Activated CD4-positive, alpha-beta T cell treated with anti-CD3 and anti-CD28 coated beads, Interleukin-2, amount 10 ng/mL, durations not matched to agents 7 days and 5 days (primary cell): ENCODE measurements at places on chromosomes 7 and 10.

GRCh38 chr10:59387951-59388670 lies 25.8 kb upstream of the FAM13C start:
- no peak for DNase-seq

DNA sequence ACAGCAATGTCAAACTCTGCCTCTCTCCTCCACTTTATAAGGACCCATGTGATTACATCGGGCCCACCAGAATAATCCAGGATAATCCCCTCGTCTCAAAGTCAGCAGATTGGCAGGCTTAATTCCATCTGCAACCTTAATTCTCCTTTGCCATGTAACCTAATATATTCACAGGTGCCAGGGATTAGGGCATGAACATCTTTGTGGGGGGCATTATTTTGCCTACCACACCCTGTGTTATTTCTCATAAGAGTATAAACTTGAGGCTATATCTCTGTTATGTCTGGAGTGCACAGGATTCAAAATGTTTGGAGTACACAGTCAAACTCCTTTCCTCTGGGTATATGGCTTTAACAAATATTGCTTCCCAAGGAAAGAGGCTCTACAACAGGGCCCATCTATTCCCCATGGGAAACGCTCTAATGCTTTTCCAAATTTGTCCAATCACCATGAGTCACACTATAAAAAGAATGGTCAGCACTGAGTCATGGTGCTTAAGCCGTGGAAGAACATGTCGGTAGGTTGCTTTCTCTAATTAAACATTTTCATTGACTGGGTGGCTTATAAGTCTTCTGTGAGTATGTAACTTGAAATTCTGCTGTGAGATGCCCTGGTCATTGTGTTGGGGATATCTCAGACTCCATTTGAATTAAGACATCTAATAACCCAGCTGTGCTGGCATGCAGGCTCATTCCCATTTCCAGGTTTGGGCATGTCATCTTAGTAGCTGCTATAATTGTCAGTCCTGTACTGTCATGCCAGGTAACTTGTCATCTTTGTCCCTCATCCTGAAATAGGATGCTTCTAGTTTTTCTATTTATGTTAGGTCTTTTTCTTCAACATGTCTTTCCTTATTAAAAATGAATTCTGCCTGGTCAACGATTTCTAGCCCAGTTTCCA lies 11.5 kb upstream of the AKR1B10 start:
- no peak for DNase-seq

- DNase-seq, result no peak
Measured at GRCh38 chr7:20329389-20330238, 1.1 kb upstream of the ITGB8 start.

GRCh38 chr7:142482891-142483658 lies 225.2 kb upstream of the PRSS58 start:
- peak; percentile 66 for DNase-seq

- no peak for DNase-seq
Measured at GRCh38 chr10:1686491-1686749, 50.9 kb downstream of the ADARB2 start.

DNA sequence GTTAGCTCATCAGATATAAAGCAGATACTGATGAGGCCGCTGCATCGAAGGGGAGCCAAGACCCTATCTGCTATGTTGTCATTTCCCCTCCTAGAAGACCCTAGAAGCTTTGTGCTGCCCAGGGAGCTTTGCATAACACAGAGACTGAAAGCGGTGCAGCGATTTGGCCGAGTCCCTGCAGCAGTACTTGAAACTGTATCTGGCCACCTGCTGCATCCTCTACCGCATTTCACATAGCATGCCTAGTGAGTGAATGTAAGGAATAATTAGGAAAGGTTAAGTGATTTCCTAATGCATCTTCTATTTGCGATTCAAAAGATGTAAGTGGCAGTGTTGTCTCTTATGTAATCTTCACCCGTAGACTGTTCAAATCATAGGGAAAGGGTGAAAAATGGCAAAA lies 106.7 kb downstream of the LRMDA start:
- DNase-seq, result no peak

DNA sequence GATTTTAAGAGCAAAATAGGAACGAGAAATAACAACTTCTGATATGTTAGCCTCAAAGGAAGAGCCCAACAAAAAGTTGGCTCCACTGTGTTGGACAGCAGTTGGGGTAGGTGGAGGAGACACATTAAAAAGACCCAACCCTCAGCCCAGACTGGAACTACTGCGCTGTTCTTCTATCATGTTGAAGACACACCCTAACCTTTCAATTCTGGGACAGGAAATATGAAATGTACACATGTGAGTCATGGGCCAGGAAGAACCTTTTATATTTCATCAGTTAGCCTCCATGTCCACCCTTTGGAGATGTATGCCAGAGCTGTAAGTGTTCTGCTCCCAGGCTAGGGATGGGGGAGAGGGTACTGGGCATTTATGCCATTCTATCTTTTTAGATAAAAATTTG lies 22.1 kb downstream of the CLDN12 start:
- DNase-seq, result no peak

DNA sequence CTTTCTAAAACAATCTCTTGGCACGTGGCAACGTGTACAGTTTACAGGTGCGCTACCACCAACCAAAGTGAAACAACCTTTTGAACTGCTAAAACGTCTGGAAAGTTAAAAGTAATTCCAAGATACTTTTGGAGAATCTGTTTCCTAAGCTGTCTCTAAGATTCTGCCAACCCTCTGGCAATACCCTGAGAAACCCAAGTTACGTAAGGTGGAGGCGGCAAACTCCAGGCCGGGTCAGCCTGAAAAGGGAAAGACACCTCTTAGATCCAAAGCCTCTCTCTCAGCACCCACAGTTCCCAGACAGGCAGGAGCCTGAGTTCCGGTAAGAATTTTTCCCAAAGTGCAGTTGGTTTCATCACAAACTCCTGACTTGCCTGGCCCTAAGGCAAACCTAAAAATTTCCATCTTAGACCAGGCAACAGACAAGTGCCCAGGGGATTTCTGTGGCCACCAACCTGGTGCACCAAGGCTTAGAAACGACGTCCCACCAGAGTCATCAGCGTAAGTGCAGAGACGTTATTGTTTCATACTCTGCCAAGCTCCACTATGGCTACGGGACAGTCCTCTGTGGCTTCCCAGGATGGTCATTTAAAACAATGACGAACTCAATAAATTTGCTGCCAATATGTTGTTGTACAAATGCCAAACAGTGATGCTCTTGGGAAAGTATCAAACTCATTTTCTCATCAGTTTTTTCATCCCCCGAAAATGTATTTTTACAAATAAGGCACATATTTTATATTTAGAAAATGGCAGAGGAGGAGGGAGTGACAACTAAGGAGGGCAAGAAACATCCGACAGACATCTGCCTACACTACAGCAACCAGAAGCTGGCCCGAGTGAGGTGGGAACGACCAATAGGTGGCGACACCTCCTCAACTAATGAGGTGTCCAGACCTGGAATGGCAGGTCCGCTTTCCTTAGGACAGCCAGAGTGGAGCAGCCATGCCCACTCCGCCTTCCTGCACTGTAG lies 205.8 kb upstream of the FRMD4A start:
- DNase-seq, result peak; percentile 52

GRCh38 chr10:110163192-110163773 lies 44.1 kb upstream of the MXI1 start:
- DNase-seq, result no peak

- DNase-seq, result peak; percentile 42
Measured at GRCh38 chr10:84008878-84009277, 130.4 kb upstream of the GHITM start.

DNA sequence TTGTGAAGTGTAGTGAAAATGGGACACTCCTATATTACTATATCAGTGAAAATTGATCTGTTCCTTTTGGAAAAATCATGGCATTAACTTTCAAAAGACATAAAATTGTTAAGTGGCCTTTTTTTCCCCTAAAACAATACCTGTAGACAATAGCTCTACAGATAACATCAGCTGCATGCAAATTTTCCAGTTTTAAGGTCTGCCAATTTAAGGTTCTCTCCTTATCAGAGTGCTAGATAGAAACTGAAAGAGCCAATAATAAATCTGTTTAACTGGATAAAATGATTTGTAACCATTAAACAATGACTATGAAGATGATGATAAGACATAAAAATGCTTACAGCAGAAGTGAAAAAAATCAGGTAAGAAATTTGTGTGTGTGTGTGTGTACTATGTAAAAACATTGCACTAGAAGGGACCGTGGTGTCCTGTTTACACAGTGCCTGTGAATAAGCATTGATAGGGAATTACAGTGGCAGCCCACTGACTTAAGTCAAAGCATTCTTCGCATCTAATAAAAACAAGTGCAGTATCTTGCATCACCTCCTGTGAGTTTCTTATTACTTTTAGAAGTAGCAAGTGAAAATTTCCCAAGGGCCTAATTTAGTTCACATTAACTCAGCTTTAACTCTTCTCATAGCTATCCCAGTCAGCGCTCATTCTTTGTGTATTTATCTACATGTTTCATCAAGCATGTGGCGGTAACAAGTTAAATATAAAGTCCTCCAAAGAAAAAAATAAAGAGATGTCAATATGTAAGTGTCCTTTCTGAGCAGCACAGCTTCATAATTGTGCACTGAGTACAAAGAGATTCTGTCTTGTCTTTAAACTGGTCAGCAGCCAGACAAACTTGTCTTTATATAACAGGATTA lies 261.9 kb downstream of the ARL4A start:
- no peak for DNase-seq

- DNase-seq, result no peak
Measured at GRCh38 chr7:128841171-128841690, 11.0 kb downstream of the FLNC start.

DNA sequence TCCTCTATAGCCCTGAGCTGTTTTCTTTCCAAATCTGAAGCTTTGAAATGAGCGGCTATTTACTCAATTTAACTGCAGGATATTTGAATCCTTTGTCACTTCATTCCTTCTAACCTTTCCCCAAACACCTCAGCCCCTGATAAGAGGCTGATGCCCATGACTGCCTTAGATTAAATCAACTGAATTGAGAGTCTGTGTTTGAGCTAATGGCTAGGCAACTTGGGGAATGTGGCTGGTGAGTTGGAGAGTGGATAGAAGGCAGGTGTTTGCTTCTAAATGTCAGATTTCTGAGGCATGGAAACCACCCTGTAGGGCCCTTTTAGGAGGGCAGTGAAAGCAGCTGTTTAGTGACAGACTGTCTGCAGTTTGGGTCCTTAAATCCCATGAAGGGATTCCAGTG lies 759.9 kb downstream of the LRMDA start:
- no peak for DNase-seq

DNA sequence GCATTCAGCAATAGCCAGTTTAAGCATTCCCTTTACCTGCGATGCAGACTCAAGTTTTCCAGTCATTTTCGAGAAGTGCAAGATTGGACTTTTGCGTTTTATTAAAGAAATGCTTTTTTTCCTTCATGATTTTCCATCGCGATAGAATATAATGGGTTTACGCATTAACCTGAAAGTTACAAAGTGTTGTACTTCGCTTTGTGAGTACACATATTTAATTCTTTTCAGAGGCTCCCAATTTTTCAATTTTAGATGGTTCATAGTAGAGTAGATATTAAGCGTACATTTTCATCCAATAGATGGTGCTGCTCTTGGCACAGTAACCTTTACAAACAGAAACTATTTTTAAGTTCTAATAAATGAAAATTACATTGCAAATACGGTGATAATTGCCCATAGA lies 1.3 kb downstream of the PTPRZ1 start:
- no peak for DNase-seq

DNA sequence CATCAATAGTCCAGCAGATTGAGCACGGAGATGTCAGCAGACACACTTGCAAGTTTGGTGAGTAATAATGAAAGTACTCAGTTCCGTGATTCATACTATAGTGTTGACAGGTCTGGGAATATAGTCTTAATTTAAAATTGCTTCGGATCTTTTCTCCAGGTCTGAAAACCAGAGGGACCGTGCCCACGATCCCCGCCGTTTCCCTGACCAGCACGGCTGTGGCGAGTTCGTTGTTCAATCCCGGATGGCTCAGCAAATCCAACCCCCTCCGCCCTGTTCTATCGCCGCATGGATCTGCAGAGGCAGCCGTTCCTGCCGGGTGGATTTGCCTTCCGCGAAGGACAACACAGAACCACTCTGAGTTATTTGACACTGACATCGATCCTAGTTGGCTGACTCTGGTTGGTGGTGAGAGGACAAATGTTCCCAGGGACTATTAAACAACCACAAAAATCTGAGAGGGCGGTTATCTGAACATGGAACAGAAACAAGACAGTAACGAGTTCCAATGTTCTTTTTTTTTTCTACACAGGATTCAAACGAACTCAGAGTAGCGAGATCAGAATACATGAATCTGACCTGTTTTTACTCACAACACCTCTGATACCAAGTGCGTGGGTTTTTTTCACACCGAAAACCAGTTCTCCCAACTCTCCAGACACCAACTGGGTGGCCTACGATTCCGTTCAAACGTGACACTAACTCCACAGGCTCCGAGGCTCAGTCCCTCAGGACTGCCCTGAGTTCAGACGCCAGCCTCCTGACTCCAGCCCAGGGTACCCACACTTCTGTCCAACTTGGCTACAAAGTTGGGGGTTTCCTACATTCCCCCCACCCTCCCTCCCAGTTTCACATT lies 52.7 kb downstream of the RBM17 start:
- DNase-seq, result no peak

GRCh38 chr10:32446536-32447406 lies 831 bp downstream of the CCDC7 start:
- no peak for DNase-seq

DNA sequence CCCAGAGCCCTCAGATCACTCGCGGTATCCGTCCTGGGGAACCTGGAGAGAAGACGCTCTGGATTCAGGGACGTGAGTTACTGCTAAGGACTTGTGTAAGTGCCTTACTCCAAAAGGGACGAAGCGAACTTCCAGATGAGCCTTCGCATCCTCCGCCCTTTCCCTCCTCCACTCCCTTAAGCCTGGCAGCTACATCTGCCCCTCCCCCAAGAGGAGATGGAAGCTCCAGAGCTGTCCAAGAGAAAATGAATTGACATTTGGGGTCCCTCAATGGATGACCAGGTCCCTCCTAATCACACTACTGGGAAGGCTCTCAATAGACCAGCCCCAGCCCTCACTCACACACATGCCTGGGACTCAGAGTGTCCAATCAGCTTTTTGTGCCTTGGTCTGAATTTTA lies 31.3 kb upstream of the GDF10 start:
- no peak for DNase-seq

- DNase-seq, result peak; percentile 61
Measured at GRCh38 chr7:127107601-127108007, 145.1 kb downstream of the GRM8 start.

- DNase-seq, result no peak
Measured at GRCh38 chr7:103093429-103093828, 18.5 kb downstream of the ARMC10 start.

GRCh38 chr10:93415693-93416092 lies 66.4 kb downstream of the MYOF start:
- DNase-seq, result no peak

GRCh38 chr7:91826377-91826776 lies 54.1 kb downstream of the MTERF1 start:
- no peak for DNase-seq

GRCh38 chr7:158274996-158275395 lies 312.6 kb downstream of the PTPRN2 start:
- DNase-seq, result no peak
